Right ventricle myocardium superior (tissue), 1 donor: ENCODE measurements at places on chromosomes 2 and 18. TPM values are rescaled to one million over a fixed set of nuclear protein-coding genes. Genes with fewer than 3 reads are reported as not detected.

GATA6 gene
- total RNA-seq, result 56.0 TPM

- DNase-seq, result no peak
Observed at GRCh38 chr2:29066271-29066860, 8.0 kb downstream of the PCARE start.

DNA sequence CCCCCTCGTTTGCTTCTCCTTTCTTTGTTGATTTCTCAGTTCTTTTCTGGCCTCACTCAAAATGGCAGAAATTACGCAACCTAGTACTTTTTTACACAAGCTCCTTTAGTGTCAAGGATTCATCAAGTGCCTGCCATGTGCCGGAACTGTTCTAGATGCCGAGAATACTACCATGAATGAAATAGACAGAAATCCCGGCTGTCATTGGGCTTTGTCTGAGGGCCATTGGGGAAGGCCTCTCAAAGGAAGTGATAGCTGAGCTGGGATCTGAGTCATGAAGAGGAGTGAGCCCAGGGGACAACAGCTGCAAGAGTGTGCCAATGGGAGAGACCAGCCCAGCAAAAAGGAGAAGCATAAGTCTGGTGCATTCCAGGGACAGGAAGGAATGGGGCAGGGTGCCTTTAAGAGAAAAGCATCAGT lies 34.3 kb upstream of the PPP1CB start:
- DNase-seq, result peak; percentile 61

- no peak for DNase-seq
Observed at GRCh38 chr2:213980883-213981282, 430.0 kb upstream of the VWC2L start.

GRCh38 chr2:106191511-106192016 lies 2.5 kb downstream of the UXS1 start:
- no peak for DNase-seq

GRCh38 chr2:138994502-138994901 lies 214.3 kb upstream of the NXPH2 start:
- DNase-seq, result no peak

DNA sequence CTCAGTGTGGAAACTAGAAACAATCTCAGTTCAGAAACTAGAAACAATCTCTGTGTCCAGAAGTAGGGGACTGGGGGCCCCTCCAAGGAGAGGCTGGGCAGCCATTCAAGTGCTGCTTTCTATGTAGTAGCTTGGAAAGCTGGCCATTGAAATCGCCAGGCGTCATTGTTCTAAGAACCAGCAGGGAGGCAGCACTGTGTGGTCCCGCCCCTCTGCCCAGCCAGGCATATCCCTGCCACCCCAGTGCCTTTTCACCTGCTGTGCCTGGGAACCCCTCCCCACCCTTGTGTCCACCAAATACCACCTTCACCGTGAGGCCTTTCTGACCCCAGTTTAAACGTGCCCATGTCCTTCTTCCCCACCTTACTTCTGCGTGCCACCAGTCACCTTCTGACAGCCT lies 221.6 kb downstream of the GBX2 start:
- DNase-seq, result no peak

GRCh38 chr2:172702451-172702850 lies 33.2 kb upstream of the RAPGEF4 start:
- DNase-seq, result no peak

DNA sequence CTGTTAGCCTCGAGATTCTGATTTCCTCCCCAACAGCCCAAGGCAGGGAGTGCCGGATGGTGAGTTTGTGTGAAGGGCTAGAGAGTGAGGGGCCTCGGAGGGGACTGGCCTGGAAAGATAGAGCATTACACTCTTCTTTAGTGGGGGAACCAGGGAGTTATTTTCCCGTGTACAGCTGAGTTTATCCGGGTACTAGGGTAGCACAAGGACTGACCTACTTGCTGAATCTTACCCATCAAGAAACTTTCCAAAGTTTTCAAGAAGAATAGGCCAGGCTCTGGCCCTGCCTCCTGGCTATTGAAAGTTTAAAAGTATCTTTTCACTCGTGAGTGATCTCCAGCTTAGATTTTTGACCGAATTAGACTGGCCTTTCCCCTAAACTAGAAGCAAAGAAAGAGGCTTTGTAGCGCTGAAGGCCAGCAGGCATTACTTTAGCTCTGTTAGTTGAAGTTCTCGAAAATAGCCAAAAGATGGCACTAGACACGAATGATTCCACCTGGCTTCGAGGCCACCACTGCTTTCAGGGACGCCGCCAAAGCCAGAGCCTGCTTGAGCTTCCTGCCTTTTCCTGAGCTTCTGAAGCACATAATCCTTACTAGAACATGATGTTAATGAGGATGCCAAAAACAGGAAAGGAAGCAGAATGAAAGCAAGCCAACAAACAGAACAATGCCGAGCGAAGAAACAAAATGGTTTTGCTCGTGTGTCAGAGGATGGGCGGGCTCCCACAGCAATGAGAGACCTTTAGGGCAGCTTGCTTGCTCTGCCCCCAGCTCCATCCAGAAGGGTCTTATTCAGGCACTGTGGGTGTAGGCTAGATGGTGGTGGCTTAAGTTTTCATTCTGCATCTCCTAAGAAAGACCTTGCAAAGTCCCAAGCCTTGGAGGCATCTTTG lies 55.8 kb downstream of the TSN start:
- peak; percentile 76 for DNase-seq

DNA sequence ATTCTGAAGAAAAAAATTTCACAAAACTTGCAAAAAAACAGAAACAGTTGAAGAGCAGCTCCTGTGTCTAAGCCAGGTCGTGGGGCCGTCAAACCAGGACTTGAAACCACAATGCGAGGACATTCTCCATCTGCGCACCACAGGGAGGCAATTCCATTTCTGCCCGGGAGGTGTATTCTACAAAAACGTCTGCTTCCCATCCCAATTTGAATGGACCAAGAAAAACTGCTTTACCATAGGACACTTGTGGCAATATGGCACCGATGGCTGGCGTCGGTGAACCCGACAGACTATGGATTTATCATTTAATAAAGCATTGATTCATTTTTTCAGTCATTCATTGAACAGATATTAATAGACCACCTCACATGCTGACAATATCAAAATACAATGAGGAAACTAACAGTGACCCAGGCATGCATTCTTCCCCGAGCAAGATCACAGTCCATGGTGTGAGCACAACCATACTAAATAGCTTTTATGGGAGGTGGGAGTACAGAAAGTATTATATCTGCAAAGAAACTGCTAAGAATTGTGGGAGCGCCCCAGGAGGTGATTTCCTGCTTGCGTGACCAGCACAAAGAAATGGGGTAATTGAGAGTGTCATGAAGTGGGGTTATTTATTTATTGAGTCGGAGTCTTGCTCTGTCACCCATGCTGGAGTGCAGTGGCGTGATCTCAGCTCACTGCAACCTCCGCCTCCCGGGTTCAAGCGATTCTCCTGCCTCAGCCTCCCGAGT lies 10.5 kb upstream of the ZAP70 start:
- no peak for DNase-seq

- no peak for DNase-seq
Observed at GRCh38 chr2:128441341-128442052, 122.8 kb upstream of the HS6ST1 start.
